Gastrocnemius medialis (tissue), 4 donors: ENCODE measurements at places on chromosomes 2 and 18. TPM values are rescaled to one million over a fixed set of nuclear protein-coding genes. Genes with fewer than 3 reads are reported as not detected.

DNA sequence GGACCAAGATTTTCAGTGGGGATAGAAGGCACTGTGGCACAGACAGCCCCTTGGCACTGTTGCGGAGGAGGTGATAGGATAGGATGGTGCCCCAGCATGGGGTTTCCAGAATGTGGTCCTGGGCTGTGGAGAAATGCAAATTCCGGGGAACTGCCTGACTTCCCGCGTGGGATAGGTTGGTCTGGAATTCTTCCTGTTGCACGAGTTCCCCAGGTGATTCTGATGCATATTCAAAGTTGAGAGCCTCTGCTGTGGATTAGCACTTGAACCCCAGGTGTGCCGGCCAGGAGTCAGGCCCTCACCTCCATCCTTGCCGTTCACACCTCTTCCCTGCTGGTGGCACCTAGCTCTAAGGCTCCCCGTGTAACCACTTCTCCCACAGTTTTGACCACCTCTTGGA, 15.5 kb downstream of the NCK2 start:
- H3K27me3 ChIP-seq, result no peaks in the 10 kb centered on the region
- no peak for DNase-seq
- H3K36me3 ChIP-seq, result no peaks in the 10 kb centered on the region

The SCN7A gene
- 16.5 TPM for total RNA-seq

DNA sequence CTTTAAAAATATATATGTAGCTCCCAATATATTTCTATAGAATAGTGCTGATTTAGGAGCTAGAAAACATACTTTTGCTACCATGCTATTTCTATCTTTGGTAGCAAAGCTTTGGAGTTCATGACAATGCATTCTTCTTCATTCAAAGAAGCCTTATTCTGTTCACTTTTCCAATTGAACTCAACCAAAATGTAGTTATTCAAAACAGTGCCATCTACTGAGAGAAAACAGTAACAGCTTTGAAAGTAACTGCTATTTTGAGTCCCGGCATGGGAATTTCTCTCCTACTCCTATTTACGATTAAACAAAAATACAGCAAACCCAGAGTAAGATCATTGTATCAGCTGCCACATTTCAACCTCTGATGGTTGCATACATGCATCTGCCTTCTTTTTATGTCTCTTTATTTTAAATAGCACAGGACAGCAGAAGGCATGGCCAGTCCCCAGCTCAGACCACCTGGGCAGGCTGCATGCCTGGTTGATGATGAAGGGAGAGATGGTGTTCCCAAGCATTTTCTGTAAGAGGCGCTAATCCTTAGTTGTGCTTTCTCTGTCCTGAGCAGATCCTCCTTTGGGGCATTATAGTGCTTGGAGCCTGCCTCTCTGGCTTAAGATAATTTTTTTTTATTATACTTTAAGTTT, 69.7 kb upstream of the SULT1C3 start:
- H3K27ac ChIP-seq, result no peak overlapping the region
- H3K4me3 ChIP-seq, result no peak overlapping the region
- H3K27me3 ChIP-seq, result no peaks in the 10 kb centered on the region
- no peak for DNase-seq
- no peaks in the 10 kb centered on the region for H3K36me3 ChIP-seq
- no peaks in the 10 kb centered on the region for H3K4me1 ChIP-seq

DNA sequence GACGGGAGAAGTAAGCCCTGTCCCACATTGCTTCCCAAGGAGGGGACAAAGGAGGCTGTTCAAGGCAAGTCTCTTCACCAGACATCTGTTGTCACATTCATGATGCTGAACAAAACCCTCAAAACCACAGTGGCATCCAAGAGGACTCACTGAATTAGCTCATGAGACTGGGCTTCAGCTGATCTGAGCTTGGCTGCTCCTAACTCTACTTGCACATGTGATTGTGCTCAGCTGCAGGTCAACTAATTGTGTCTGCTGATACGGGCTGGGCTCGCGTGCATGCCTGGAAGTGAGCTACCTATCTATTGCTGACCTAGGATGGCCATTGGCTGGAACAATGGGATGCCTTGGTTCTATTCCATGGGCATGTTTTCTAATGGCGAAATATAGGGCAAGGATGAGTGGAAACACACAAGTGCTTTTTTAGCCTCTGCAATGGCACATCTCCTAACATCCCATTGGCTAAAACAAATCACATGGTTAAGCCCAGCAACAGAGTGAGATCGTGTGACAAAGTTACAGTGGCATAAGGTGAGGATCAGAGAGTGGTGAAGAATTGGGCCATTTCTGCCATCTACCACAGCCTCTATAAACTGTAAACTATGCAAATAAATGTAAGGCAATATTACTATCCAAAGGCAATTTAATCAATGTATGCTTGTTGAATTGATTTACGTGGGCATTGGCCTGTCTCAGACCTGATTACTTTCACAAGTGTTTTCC, 52.9 kb upstream of the CAPN13 start:
- H3K4me3 ChIP-seq, result no peak overlapping the region
- H3K4me1 ChIP-seq, result no peaks in the 10 kb centered on the region
- H3K27ac ChIP-seq, result no peak overlapping the region
- no peaks in the 10 kb centered on the region for H3K27me3 ChIP-seq
- DNase-seq, result no peak
- H3K36me3 ChIP-seq, result no peaks in the 10 kb centered on the region

- no peaks in the 10 kb centered on the region for H3K36me3 ChIP-seq
- no peak for DNase-seq
- H3K27me3 ChIP-seq, result no peaks in the 10 kb centered on the region
- H3K4me1 ChIP-seq, result peaks cover 23% of the 10 kb centered on the region
- H3K27ac ChIP-seq, result no peak overlapping the region
These were observed 155.1 kb upstream of the RASGRP3 start for GRCh38 chr2:33321236-33321771.

DNA sequence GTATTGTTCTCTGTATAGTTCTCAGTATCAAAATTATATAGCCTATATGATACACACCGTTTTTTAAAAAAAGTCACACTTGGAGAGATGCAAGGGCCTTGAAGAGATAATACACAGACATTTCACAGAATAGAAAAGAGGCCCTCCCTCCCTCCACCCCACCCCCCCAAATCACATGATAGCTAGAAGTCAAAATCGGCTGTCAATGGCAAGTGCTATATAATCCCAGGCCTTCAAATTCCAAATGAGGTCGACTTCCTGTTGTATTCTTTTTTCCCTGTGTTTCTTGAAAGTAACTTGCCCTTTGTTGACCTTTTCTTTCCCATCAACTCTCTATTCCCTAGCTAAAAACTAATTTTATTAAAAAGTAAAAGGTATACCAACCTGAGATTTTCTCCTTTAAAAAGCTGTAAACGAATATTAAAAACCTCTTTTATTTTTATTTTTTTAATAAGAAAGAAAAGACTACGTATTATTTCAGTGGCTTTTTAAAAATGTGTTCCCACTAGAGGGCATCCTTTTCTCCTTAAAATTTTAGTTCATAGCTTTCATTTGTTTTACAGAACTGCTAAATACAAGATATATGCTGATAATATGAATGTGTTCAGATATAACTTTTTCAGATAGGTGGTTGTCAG, 46.6 kb downstream of the KCMF1 start:
- no peak for DNase-seq
- peaks cover 45% of the 10 kb centered on the region for H3K4me1 ChIP-seq
- H3K36me3 ChIP-seq, result no peaks in the 10 kb centered on the region

The SESTD1 gene
- 8.5 TPM for total RNA-seq
